Activated CD4-positive, alpha-beta T cell treated with anti-CD3 and anti-CD28 coated beads, Interleukin-10, Interleukin-2, amounts not matched to agents 100 ng/mL and 50 ng/mL, durations not matched to agents 16 hours and 8 hours (primary cell): ENCODE measurements at places on chromosomes 1 and 21.

DNA sequence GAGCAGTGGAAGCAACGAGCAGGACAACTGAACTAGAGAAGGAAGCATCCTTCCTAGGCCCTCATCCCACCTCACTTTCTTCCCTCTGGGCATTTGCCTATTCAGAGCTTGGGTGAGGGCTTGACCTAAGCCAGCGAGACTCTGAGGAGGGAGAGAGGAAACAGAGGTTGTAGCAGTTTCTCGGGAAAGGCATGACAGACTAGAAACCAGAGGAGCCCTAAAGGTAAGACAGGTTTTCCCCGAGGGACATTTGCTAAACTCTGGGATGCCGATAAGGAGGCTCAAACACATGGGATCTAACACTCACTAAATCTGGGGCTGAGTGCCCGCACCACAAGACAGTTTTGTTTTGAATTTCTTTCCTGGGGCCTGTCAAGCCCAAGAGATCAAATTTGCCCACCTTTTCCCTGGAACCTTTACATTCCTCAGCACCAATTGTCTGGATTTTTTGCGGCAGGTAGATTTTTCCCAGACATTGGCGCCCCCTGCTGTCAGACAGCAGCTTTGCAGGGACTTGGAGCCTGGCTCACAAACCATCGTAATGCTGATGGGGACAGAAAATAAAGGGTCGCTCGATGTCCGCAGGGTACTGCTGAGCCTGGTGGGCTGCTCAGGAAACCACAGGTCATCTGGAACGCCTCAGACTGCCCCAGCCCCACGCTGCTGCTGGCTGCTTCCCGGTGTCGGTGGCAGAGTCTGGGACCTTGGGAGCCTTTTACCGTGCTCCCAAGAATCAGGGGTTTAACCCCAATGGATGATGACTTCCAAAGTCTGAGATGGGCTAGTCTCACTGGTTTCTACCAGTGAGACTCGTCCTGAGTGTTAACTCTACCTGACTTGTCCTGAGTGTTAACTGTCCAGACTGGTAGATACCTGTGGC, 23.4 kb upstream of the TSPAN2 start:
- peak; percentile 45 for DNase-seq

GRCh38 chr1:112950426-112950825, 5.6 kb downstream of the SLC16A1 start:
- no peak for DNase-seq

GRCh38 chr1:3360646-3361257, 93.7 kb upstream of the ARHGEF16 start:
- DNase-seq, result no peak

DNA sequence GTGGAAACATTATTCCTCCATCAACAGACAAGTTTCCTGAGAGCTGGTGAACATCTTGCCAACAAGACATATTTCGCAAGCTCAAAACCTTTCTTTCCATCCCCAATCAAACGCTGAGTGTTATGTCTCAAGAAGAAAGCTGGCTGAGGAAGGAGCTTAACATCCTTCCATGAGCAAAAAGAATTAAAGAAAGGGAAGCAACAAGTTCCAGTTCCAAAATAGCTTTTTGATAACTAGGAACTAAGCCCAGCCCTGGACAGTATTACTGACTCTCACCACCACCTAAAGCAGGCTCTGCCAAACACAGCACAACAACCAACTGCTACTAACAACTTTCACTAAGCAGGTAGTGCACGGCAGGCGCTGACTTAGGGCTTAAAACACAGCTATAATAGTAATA, 50.2 kb downstream of the CAPZB start:
- no peak for DNase-seq

- no peak for DNase-seq
Measured at GRCh38 chr1:38579056-38579455, 280.5 kb downstream of the RRAGC start.

GRCh38 chr1:45007311-45007710, 3.8 kb downstream of the HECTD3 start:
- DNase-seq, result no peak

GRCh38 chr1:97660431-97661105, 260.3 kb downstream of the DPYD start:
- DNase-seq, result no peak

DNA sequence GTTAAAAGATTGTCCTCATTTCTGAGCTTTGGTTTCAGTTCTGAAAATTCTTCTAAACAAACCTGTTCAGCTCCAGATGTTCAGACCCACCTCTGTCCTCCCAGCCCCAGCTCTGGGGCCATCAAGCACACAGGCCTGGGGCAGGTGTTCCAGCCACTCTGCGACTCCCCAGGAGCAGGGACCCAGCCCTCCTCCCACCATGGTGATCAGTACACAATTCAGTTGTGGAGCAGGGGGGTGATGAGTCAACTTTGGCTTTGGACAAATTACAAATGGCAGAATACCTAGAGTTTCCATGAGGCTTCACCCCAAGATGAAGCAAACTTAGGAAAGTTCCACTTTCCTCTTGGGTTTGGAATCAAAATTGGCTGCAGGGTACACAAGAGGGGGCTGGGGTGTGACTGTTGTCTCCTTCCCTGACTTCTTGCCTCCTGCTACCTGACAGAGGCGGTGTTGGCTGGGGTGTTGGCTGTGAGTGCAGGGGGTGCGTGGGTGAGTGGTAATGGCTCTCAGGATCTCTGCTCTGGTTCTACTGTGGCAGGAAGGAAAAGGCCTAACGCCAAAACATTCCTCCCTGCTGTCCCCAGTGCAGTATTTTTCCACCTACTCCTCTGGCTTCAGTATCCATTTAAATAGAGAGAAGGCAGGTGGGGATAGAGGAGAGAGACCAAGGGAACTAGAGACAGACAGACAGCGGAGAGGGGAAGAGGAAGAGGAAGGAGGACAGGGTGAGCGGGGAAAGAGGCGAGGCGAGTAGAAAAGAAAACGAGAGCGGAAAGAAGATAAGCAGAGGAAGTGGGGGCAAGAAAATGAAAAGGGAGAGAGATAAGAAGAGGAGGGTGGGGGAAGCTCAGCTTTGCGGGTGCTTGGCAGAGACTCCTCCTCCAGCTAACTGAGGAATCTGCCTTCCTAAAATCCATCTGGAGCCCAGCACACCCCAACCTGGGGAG, 20.6 kb upstream of the LRRN2 start:
- no peak for DNase-seq

- no peak for DNase-seq
Measured at GRCh38 chr1:5754817-5755551, 237.2 kb downstream of the NPHP4 start.

DNA sequence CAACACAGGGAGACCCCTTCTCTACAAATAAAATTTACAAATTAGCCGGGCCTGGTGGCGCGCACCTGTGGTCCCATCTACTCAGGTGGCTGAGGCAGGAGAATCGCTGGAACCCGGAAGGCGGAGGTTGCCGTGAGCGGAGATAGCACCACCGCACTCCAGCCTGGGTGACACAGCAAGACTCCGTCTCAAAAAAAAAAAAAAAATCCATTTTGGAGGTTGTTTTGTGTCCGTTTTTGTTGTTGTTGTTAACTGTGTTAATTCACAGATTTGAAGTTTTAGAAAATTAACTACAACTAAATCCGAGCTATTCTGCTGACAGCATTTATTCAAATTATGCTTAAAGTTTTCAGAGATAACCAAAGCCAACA, 618 bp downstream of the CLCC1 start:
- peak; percentile 42 for DNase-seq

GRCh38 chr21:41894922-41895557, 15.9 kb upstream of the PRDM15 start:
- DNase-seq, result no peak

- no peak for DNase-seq
Measured at GRCh38 chr1:230210326-230210980, 143.4 kb downstream of the GALNT2 start.

DNA sequence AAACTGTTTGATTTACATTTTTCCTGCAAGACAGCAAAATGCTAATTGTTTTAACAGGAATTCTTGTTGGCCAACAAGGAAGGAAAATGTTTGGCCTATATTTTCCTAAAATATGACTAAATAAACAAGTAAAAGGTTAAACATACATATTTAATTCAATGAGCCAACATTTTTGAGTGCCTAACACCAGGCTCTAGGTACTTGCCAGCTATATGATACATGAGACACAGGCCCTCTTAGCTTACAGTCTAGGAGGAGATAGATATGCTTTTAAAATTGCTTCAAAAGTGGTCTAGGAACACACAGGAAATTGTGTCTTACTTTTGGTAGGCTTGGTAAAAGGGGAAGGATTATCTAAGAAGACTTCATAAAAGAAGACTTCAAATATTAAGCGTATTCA, 50.9 kb downstream of the PIGK start:
- DNase-seq, result no peak
